ENCODE measurements at places on chromosomes 6 and 20.

DNA sequence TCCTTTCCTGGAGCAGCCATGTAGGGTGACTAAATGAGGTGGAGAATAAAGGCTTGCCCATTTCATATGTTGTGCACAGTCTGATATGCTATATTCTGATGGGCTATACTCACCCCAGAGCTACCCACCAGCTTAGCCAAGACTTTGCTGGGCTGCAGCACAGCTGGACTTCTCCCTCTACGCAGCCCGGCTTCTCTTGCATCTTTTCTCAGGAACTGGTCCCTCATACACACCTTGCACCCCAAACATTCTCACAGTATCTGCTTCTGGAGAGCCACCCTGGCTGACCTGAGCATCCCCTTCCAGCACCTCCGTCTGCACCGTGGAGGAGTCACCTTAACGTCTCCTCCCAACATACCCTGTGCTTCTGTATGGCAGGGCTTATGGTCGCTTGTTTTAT lies 150.8 kb upstream of the PMEPA1 start:
- DNase-seq = no peak

DNA sequence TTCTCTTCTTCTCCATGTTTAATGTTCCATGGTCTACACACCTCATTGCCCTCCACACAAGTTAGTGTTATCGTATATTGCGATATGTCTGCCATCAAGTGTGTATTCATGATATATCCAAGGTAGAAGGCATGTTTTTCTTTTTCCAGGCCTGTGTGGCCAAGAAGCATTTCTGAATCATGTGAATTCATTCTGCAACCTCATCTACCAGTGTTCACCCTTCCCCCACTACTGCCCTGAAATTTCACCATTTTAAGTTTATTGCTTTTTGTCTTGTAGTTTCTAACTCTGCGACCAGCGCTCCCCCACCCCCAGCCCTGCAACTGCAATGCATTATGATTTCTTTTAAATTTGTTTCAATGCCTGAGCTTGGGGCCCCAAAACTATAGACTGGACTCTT lies 618.0 kb upstream of the FLRT3 start:
- no peak for DNase-seq

GRCh38 chr6:55892749-55893357 lies 17.5 kb upstream of the BMP5 start:
- DNase-seq = no peak

DNA sequence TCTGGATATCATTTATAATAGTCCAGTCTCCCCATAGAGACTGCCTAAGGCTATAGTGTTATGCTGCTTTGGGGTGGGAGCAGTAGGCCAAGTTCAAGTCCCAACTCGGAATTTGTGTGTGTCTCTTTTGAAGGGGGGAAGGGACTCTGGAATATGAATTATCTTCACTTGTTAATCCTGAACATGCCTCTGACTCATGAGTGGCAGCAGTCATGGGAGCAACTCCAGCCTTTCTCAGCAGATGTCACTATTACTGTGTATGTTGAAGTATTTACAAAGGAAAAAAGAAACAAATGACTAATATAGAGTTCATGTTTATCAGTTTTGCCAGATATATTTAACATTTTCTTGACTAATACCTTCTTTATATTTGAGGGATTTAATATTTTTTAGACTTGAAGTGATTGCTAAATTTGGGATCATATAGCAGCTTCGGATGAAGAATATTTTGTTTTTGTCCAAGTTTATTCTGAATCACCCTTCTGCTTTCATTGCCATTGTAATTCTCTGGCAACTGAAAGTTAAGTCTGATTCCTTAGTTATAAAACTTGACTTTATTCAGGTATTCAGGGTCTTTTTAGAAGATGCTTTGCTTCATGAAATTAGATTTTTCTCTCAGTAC lies 23.4 kb downstream of the FAM217A start:
- DNase-seq = no peak

DNA sequence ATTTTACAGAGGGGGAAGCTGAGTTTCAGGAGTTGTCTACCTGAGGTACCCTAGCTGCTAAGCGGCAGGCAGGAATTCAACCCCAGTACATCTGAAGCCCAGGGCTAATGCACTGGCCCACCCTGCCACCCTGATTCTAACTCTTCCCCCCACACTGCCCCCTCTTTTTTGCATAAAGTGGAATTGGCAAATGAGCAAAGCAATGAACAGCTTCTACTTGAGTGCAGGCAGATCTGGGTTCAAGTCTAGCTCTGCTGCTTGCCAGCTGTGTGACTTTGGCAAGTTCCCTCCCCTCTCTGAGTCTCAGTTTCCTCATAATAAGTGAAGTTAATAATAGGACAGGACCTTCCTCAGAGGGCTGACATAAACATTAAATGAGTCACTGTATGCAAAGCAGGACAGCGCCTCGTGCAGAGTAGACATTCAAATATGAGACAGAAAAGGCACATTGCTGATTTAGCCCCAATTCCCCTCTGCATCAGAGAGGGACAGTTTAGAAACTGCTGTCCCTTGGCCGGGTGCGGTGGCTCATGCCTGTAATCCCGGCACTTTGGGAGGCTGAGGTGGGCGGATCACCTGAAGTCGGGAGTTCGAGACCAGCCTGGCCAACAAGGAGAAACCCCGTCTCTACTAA lies 4.7 kb downstream of the ADA start:
- no peak for DNase-seq

DNA sequence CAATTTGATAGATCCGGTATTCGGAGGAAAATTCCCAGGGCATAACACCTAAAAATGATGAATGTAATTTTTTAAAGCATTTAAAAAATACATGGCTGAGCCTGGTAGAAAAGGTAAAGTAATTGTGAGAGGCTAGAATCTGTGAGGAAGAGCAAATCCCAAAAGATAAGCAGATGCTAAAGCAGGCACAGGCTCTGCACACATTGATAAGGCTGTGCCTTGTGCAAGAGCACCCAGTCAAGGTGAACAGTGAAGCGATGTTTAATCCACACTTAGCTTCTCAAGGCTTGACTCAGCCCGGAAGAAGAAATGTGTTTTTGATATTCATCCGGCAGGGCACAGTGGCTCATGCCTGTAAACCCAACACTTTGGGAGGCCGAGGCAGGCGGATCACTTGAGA lies 5.1 kb upstream of the EPB41L2 start:
- no peak for DNase-seq

GRCh38 chr6:52341561-52342260 lies 20.2 kb upstream of the PAQR8 start:
- DNase-seq = no peak

DNA sequence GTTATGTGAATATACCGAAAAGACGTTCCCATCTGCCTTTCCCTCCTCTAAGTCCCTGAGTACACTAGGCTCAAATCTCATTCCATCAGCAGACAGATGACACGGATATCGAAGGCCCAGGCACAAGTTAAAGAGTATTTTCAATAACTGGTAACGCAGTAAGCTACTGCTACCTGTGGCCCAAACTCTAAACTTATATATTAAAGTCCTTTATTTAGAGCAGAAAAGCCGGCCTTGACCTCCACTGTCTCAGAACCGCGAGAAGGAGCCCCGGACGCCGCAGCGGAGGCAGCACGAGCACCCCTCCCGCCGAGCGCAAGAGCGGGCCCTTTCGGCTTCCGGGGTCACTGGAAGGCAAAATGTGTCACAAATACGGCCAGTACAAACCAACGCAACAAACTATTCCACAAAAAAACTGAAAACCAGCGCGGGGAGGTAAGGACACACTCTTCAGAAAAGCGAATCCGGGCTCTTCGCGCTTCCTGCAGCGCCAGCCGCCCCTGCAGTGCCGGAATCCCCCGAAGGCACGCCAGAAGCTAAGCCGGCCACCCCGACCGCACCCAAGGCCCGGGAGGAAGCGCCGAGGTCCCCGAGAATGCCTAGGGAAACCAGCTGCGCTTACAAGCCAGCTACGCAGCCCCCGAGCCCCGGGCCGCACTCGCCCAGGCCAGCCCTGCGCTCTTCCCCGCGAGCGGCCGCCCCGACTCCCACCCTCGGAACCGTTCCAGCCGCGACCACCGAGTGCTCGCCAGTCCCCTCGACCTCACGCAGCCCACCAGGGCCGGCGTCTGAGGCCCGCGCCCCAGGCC lies 681 bp downstream of the DIDO1 start:
- peak; percentile 48 for DNase-seq

DNA sequence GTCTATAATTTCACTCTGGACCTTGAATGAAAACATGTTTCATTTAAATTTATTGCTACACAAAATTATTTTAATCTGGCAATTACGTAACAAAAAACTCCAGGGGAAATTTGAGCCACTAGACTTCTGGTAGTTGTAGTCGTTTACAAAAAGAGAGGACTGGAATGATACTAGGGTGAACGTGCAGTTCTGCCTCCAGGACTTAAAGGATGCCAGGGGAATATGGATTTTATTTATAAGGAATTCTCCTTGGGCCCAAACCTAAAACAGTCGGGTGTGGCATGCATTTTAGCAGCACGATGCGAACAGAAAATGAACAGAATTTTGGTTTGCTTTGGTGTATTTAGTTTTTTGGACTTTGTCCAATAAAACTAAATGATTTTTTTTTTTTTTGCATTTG lies 76.9 kb downstream of the PRL start:
- DNase-seq = no peak

- DNase-seq = no peak
Measured at GRCh38 chr6:128259730-128260685, 260.4 kb downstream of the PTPRK start.

DNA sequence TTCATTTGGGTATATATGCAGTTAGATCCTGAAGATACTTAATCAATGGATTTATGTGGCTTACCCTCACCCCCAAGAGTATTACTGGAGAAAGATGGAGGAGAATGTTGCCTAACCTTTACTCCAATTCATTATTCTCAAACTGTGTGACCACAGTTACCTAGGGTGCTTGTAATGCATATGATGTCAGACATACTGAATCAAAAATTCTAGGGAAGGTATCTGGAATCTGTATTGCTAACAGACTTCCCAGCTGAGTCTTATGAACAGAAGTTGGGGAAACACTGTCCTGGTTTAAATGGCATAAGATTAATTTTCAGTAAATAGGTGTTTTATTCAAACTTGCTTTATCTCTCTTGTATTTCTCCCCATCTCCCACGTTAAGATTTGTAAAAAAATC lies 83.9 kb downstream of the PKIB start:
- DNase-seq = no peak

- no peak for DNase-seq
Measured at GRCh38 chr6:162615016-162615705, 112.4 kb downstream of the PRKN start.

DNA sequence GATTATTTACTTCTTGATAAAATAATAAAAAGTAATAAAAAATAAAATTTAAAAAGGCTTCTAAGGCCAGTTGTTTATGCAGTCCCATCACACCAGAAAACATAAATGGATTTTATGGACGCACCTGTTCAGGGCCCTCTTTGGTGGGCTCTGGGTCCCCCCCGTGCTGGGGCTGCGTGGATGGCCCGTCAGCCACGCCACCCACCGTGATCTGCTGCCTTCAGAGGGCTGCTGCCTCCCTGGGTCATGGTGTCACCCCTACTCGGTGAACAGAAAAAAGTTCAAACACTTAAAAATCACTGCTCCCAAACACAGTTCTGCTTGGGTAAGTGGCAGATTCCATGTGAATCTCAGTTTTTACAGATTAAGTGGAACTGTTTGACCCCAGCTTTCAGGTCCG lies 447.6 kb upstream of the AGPAT4 start:
- DNase-seq = no peak

GRCh38 chr6:91013511-91013910 lies 426.6 kb upstream of the MAP3K7 start:
- DNase-seq = no peak

DNA sequence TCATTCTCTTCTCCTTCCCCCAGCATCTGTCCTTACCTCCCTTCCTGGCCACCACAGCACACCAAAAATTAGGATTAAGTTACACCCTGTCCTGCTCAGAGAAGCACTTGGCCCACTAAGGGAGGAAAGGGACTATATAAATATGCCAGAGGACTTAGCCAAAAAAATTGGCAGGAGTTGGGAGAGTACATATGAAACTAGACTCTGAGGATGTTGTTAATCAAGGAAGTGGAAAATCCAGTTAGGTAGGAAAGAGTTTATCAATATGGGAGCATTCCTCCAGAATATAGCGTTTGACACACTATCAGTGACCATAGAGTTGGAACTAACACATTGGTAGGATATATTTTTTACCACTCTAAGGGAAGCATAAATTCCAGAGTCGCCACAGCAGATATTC lies 57.3 kb upstream of the TSHZ2 start:
- DNase-seq = no peak

DNA sequence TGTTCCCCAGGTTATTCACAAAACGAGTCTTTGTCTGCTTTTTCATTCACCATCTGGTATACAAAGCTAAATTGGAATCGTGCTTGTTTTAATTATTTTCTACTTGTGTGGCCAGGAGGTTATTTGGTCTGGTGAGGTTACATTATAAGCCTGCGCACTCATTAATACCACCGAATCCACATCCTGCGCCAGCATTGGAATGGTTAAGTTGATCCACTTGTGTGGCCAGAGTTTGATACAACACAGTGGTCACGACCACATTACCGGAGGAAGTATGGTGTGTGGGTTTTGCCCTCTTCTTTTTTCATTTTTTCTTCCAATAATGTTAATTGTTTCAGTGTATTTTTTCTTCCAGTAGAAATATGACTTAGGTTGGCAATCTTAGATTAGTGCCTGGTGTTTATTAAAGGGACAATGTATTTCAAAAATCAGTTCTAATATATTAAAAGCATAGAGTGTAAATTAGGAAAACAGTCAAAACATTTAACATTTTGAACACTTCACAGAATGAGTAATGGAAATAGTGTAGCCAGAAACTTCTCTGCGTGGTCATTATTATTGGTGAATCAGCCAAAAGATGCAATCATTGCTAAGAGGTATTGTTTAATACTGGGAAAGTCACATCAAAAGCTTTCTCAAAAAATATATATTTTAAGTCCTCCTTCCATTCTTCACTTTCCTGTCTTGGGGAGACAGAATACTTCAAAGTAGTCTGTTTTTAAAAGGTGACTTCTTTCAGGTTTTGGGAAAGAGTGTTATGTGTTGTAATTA lies 84.5 kb downstream of the JARID2 start:
- DNase-seq = no peak

DNA sequence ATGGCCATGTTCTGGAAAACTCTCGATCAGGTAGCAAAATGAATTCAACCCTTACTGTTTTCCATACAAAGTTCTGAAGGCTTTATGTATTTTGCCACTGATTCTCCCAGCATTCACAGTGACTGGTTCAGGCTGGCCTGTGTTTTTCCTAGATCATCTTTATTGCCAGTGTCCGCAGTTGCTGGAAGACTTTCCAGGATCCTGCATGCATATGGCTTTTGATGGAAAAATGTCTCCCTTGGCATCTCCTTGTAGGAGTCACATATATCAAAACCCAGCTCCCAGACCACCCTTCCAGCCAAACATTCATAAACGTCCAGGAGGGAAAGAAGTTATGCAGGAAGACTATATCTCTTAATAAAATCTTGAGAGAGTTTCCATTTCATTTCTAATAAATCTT lies 588.8 kb downstream of the MAFB start:
- no peak for DNase-seq

- no peak for DNase-seq
Measured at GRCh38 chr20:50758992-50759391, 27.6 kb downstream of the PARD6B start.

GRCh38 chr20:34862724-34863123 lies 9.9 kb downstream of the GGT7 start:
- DNase-seq = no peak

GRCh38 chr6:27742833-27743573 lies 169.2 kb downstream of the OR2B2 start:
- no peak for DNase-seq
